ENCODE measurements at places on chromosomes 5 and 9.

- no peak for DNase-seq
Measured at GRCh38 chr9:126456441-126457174, 130.0 kb downstream of the MVB12B start.

GRCh38 chr5:97067296-97067850 lies 75.0 kb downstream of the LIX1 start:
- no peak for DNase-seq

- no peak for DNase-seq
Measured at GRCh38 chr5:41517909-41518308, 7.5 kb upstream of the PLCXD3 start.

DNA sequence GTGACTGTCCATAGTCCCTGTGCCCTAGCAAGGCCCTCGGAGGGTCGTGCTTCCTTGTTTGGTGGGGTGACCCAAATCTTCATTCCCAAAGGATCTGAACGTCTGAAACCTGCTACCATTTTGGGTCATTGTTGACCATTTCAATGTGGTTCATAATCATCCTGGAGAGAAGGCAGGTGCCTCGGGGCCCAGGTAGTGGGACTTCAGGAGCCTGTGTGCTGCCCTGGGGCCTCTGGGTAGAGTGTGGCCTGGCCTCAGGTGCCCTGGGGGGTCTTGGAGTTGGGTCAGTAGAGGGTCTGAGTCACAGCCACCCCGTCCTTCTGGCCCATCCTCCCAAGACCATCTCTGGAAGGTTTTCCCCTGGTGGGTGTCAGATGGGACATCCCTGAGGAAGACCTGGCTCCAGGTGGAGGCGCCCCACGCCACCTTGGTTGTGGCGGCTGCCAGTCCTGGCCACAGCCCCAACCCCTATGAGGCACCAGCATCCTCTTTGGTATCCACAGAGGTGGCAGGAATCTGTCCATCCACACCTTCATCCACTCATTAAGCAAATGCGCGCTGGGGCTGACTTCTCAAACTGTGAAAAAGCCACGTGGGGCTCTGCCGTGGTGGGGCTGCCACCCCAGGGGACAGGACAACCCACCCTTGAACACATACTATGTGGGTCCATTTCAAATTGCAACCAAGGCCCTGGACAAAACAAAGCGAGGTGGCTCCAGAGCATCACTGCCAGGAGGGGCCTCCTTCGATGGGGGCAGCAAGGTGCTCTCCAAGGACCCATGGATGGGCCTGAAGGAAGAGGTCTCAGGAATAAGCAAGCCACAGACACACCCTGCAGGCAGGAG lies 41.6 kb upstream of the FCN1 start:
- no peak for DNase-seq

- no peak for DNase-seq
Measured at GRCh38 chr9:98580956-98581355, 127.8 kb downstream of the GABBR2 start.

DNA sequence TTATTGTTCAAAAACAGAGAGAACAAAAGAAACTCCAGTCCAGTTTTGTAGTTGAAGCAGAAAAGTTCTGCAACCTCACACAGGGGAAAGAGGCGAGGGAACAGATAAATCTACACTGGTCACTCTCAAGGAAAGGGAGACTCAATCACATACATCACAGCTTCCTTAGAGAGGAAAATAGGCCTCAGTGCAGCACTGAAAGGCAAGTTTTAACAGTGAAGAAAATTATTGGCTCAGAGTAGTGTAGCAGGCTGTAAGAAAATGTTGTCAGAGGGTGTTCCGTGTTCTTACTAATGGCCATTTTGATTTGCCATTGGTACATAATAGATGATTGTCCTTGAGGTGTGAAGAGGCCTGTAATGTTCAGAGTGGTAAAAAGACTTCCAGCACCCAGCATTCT lies 530.0 kb upstream of the CDH6 start:
- no peak for DNase-seq

DNA sequence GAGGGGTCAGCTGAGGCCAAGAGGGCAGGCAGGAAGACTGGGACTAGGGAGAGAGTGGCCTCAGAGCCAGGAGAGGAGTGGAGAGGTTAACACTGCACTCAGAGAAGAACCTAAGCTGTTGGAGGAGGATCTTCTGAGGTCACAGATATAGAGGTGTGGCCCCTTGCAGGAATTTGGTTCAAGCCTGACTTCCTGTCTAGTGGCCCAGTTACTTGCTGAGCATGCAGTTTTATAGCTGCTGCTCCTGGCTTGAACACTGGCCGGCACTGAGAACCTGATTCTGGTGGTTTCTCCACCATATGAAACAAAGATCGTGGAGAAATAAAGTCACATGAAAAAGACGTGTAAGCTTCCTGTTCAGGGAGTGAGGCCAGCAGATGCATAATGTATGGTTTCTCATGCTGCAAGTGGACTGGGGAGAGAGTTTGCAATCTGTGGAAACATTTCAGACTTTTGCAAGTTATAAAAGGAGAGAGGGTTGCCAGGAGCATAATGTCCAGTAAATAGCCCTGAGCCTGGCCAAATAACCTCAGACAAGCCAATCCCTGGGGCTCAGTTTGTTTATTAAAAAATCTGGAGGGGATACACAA lies 82.6 kb downstream of the GALNT10 start:
- DNase-seq, result no peak

DNA sequence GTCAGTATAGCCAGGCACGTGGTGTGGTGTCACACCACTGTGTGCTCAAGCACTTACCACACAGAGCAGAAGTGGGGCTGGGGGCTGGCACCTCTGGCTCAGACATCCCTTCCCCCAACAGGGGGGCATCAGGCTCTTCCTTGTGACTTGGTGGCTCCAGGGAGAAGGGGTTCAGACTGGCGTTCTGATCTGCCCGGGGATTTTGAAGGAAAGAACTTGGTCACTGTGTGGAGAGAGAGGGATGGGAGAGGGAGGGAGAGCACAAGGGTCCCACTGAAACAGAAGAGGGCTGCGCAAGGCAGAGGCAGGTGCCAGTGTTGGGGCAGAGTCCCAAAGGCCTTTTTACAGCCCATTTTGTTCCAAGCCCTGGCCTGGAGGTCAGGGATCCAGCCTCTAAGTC lies 109.7 kb upstream of the ALDH1B1 start:
- DNase-seq, result no peak

DNA sequence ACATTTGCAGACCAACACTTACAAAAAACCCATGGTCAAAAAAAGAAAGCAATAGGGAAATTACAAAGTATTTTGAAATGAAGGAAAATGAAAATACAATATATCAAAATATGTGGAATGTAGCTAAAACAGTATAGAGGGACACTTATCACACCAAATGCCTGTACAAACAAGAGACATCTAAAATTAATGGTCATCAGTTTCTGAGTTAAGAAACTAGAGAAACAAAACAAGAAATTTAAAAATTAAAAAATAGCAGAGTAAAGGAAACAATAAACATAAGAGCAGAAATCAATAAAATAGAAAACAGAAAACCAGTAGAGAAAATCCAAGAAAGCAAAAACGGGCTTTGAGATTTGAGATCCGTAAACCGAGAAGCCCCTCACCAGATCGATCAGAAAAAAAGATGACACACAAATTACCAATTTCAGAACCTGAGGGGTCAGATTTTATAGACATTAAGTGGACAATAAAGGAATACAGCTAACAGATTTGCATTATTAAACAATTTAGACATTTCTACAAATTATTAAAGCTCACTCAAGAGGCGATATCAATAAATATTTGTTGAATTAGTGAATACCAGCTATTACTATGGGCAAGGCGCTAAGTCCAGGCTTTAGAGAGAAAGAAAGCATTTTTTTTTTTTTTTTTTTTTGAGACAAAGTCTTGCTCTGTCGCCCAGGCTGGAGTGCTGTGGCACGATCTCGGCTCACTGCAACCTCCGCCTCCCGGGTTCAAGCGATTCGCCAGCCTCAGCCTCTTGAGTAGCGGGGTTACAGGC lies 1.0 kb upstream of the TENT2 start:
- DNase-seq, result no peak

DNA sequence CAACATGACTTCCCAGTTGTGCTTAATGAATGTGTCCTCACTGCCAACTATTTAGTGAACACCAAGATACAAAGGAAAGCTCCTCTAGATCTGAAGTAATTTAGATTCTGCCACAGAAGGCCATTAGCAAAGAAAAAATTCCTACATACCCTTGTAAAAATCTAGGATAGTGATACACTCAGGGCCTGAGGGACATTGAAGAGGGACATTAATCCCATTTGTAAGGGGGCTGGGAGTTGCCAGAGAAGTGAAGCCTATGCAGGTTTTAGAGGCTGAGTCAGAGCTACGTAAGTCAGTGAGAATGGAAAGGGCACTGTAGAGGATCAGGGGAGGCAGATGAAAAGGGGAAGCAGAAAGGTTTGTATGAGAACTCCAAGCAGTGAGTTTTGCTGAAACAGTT lies 286.9 kb upstream of the TARS1 start:
- DNase-seq, result no peak

DNA sequence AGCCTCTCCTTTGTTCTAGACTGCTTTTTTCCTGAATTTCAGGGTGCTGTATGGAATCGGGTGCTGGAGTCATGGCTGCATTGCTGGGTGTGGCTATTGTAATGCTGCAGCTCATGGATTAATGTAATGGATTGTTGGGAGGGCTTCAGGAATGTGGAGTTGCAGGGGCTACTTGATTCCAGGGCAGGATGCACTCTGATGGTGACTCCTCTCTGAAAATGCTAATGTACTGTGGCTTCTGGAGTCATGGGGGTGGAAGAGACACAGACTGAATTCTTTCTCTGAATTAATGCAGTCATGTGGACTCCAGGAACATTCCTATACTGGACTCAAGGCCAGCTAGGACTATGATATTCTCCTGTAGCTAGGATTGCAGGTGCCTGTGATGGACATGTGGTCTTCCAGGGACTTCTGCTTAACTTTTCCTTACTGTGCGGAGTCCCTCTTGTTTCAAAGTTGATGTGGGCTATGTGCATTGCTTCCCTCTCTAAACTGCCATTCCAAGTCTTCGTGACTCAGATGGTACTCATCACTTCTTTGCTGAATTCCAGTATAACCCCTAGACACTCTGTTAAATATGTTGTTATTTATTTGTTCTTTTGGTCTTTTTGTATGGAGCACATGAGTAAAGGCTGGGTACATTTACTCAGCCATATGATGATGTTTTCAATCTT lies 396.2 kb downstream of the KCTD16 start:
- no peak for DNase-seq

DNA sequence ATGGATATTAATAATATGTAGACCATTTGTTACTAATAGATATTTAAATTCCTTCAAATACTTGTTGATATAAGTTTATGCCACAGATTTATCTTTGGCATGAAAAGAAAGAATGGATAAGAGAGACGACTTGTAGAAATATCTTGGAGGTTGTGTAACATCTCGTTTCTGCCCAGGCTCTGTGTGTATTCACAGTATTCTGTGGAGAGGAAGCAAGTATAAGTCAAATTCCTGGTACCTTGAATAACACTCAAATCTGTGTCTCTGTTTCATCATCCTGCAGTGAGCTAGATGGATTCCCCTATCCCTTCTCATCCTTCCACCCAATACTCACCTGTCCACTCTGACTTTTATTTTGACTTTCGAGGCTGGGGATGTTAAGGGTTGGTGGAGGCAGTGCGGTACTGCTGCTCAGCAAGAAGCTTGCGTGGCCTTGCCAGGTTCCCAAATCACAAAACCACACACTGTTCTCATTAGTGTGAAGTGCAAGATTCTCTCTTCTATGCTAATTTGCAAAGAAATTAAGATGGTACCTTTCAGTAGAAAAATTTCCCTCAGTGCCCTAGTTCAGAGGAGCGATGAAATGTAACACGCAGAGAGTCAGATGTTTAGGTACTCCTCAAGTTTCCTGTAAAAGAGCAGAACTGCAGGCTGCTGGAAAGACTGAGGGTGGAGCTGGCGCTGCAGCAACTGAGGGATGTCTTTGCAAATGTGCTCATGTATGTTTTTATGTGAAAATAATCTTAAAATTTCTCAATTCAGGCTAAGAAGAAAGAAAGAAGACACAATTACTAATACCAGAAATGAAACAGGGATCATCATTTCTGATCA lies 42.6 kb upstream of the ANKRD18A start:
- DNase-seq, result no peak

GRCh38 chr5:73498057-73498992 lies at the start of gene BTF3:
Gene BTF3 (plus strand): TSS chr5:73498442. CDS start chr5:73498668, 226 bp downstream.
- peak; percentile 85 for DNase-seq

DNA sequence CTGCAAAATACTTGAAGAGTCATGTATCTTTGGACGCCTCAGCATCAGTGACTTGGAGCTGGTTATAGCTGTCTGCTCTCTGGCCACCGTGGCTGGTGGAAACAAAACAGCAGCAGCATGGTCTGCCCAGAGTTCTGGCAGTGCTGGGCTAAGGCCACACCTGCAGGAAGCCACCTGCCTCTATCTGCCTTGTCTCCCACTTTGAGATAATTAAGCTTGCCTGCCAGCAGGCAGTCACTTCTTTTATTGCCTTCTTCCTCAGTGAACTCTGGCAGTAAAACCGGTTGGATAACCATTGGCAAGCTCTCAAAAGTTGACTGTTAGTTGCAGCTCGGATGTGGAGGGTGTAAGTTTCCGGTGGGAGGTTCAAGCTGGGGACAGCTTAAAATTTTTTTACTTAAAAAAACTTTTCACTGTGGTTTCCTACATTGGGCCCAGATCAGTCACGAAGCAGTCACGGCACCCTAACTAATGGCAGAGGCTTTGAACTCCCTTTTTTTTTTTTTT lies 4.9 kb downstream of the SMIM3 start:
- DNase-seq, result peak; percentile 36

- DNase-seq, result peak; percentile 12
Measured at GRCh38 chr5:39283231-39283818, 64.0 kb upstream of the FYB1 start.

GRCh38 chr9:121640076-121640475 lies 11.4 kb upstream of the DAB2IP start:
- DNase-seq, result peak; percentile 41

- no peak for DNase-seq
Measured at GRCh38 chr9:109538346-109538745, 40.2 kb upstream of the PTPN3 start.

DNA sequence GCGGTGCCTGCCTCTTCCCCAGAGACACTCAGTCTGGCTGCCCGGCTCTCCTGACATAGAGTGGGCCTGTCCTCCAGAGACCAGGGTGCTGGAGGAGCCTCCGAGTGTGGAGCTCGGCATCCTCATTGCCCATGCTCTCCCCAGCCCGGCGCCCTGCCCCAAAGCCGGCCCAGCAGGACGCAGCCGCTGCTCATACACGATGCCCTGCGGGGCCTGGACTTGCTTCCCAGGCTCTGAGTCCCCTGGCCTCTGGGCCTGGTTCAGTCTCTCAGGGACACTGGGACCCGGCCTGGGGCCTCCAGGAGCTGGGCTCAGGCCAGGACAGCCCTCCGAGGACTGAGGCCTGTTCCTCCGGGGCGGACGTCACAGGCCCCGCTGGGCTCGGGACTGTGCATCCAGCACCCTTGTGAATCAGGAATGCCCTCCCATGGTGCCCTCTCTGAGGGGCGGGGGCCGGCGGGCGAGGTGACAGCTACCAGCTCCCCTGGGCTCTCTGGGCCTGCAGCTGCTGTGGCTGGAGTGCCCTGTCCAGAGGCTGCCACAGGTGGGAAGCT lies 23.2 kb downstream of the TPPP start:
- DNase-seq, result no peak

- DNase-seq, result no peak
Measured at GRCh38 chr5:115243412-115243811, 19.3 kb downstream of the PGGT1B start.

GRCh38 chr9:134932606-134933005 lies 14.9 kb upstream of the FCN1 start:
- DNase-seq, result no peak

GRCh38 chr5:132472431-132472830 lies 18.1 kb downstream of the IRF1 start:
- no peak for DNase-seq

GRCh38 chr9:6433410-6433809 lies 20.4 kb downstream of the UHRF2 start:
- DNase-seq, result no peak

Data from stimulated activated CD4-positive, alpha-beta T cell treated with anti-CD3 and anti-CD28 coated beads, TNF-alpha, amount 100 ng/mL, for 24 hours (primary cell).